ENCODE measurements at places on chromosomes 11 and 22. TPM values are rescaled to one million over a fixed set of nuclear protein-coding genes. Genes with fewer than 3 reads are reported as not detected.

KCTD21 gene
- total RNA-seq, result 7.5 TPM

C22orf15 gene
- total RNA-seq, result not detected

RCOR2 gene
- 0.90 TPM for total RNA-seq

MYOD1 gene
- total RNA-seq, result not detected

MIAT gene
- total RNA-seq, result 0.34 TPM

SCN3B gene
- total RNA-seq, result 0.11 TPM

ART1 gene
- total RNA-seq, result not detected
